Activated CD4-positive, alpha-beta memory T cell treated with anti-CD3 and anti-CD28 coated beads, Interleukin-2, amount 10 ng/mL, durations not matched to agents 7 days and 5 days (primary cell): ENCODE measurements at places on chromosomes 6 and 20. TPM values are rescaled to one million over a fixed set of nuclear protein-coding genes. Genes with fewer than 3 reads are reported as not detected.

DNA sequence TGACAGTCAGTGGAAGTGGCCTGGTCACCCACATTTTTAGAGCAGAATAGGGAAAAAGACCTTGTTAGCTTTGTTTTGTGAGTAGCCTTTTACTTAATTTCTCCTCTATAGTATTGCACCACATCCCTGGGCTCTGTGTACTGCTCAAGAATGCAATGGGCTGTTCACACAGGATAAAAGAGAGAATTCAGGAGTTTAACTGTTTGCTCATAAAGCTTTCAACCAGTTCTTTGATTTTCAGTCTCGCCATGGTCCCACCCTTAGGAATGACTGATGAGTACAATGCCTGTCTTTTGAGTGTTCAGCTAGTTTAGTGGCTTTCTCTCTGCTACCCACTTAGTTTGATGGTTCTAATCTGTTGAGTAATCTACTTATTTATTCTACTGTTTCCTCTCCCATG is 129.7 kb downstream of the PLG start:
- no peak for DNase-seq

MROH8 gene
- total RNA-seq = 1.7 TPM

DNA sequence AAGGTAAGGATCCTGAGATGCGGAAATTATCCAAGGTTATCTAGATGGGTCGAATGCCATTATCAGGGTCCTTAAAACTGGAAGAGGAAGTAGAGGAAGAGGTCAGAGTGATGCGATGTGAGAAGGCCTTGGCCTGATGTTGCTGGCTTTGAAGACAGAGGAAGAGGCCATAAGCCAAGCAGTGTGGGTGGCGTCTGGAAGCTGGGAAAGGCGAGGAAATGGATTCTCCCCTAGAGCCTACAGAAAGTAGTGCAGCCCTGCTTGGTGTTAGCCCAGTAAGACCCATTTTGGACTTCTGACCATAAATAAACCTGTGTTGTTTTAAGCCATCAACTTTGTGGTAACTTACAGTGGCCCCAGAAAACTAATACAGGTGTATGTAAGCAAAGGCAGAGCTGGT is 2.0 kb downstream of the SRXN1 start:
- DNase-seq = no peak

DNA sequence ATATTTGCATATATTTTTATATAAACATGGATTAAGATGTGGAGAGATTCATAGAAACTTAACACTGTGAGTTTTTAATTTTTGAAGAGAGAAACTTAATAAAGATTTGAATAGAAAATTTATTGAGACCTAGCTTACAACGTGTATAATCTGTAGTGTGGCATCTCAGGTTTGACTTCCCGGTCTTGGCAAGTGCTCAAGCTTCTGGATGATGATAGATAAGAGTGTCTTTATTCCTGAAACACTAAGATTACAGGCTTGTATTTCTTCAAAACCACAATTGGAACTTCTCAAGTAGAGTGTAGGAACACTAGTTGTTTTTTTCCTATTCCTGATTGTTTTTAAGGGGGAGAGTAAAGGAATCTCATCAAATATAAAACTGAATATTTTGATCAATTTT is 64.6 kb upstream of the NOTCH4 start:
- no peak for DNase-seq

GRCh38 chr20:11585752-11586352 is 331.8 kb upstream of the BTBD3 start:
- DNase-seq = no peak

PRPH2 gene
- total RNA-seq = not detected

- no peak for DNase-seq
These were observed 746.8 kb downstream of the CBLN4 start for GRCh38 chr20:55258559-55258958.

DNA sequence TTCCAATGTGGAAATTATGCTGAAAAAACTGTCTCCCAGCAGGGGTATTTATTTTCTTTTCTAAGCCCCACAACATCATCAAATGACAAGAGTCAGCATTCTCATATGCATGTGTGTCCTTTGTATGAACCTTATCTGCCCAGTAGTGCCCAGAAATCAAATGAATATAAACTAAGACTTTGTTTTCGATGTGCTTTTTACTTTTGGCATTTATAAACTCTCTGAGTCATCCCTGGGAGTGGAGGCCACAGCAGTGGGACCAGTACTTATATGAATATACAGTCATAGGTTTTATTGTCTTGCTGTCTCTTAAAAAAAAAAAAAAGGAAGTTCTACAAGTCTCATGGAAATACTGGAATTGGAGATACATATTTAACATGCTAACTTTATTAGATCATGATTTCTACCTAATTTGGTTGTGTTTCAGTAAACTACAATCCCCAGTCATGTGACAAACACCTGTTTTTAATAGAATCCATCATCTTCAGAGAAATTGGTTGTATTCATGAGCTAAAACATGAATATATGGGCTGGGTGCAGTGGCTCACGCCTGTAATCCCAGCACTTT is 99.2 kb upstream of the TMEM181 start:
- DNase-seq = no peak

COL11A2 gene
- total RNA-seq = 0.60 TPM

GRCh38 chr20:2314759-2315439 is 19.1 kb downstream of the TGM3 start:
- no peak for DNase-seq

DNA sequence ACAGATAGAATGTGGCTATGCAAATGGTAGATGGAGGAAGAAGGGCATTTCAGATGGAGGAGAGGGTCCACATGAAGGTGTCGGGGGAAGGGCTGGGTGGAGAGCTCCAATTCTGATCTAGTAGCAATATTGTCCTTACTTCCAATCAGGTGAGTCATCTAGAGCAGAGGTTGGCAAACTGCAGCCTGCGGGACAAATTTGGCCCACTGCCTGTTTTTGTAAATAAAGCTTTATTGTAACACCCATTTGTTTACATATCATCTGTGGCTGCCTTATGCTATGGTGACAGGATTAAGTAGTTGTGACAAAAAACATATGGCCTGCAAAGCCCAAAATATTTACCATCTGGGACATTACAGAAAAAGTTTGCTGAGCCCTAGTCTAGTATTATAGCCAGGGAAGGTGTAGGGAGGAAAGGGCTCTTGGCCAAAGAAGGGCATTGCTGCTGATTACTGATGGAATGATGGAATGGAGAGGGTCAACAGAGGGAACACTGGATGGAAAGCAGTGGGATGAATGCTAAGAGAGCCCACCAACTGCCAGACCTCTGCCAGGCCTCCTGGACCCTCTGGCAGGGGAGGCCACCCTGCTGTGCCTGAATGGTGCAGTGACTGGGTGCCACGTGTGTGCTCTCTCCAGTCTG is 79.8 kb downstream of the SLC22A23 start:
- no peak for DNase-seq

PPP1R3G gene
- 0.10 TPM for total RNA-seq

GRCh38 chr6:1839361-1839760 is 229.6 kb downstream of the FOXC1 start:
- DNase-seq = no peak

RBBP8NL gene
- not detected for total RNA-seq

DNA sequence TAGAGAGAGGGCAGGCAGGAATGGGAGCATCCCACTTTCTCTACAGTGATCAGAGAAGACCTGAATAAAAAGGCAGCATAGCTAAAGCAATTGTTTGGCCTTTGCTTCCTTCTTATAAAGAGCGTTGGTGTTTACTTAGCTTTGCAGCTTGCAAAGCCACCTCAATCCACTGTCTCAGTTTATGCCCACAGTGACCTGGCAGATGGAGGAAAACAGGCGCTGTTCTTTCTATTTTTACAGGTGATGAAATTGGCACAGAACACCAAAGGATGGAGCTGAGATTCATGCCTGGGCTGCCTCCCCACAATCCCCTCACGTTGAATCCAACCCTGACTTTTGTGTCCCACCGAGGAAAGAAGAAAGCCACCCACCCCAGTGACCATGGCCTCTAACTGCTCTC is 130.5 kb downstream of the TTLL2 start:
- no peak for DNase-seq
